ENCODE measurements at places on chromosomes 11 and 22.
A peak's percentile ranks its signal among the peaks of the same experiment; 100 is the strongest.

DNA sequence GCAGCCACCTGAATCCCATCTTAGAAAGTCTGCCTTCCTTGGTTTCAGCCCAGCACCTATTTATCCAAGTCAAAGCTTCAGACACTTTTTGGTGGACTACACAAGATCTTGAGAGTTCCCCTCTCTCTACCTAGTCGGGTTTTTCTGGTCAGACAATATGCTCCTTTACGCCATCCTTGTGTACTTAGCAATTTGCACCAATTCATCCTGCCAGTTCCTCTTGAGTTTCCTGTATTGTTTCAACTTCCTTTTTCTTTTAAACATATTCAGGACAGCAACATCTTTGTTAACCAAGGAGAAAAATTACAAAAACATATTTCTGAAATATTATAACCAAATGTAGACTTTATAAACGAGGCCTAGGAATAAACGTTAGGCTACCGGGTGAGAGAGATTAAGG is 368.2 kb upstream of the CADM1 start:
- no peak for DNase-seq

DNA sequence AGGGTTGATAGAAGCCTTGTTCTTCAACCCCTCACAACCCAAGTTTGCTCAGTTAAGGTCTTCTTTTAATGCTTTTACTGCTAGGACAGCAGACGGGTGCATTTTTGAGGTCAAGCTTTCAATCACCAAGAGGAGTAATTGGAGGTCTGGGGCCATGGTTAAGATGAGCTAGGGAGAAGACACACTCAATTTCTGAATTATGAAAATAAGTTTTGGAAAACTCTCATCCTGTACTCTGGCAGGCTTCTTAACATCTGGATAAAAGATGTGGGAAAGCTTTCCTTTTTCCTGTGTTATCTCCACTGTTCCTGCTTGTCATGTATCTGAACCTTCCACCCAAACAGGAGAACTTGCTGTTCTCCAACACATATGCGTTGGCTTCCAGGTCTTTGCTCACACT is 9.7 kb downstream of the ABTB2 start:
- DNase-seq = no peak

DNA sequence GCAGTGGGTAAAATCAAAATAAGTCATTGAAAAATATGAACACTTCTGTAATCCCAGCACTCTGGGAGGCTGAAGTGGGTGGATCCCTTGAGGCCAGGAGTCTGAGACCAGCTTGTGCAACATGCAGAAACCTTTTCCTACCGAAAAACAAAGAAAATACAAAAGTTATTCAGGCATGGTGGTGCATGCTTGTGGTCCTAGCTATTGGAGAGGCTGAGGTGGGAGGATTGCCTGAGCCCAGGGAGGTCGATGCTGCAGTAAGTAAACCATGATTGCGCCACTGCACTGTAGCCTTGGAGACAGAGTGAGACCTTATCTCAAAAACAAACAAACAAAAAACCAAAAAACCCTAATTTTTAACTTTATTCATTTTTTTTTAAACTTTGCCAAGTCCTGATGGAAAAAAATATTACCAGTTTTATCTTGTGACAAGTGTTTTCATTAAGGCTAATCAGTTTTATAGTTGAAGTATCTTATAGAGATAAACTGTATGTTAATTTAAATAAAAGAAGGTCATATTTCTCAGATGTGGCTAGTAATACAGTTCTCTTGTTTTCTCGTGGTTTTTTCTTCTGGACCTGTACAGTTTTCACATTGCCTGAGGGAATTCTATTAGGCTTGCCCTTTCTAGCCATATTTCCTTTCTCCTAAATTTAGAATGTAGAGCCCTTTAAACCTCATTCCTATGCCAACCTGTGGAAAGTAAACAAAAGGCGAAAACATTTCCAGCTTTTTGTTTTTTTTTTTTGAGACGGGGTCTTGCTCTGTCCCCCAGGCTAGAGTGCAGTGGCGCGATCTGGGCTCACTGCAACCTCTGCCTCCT is 9.4 kb downstream of the HIPK3 start:
- no peak for DNase-seq

DNA sequence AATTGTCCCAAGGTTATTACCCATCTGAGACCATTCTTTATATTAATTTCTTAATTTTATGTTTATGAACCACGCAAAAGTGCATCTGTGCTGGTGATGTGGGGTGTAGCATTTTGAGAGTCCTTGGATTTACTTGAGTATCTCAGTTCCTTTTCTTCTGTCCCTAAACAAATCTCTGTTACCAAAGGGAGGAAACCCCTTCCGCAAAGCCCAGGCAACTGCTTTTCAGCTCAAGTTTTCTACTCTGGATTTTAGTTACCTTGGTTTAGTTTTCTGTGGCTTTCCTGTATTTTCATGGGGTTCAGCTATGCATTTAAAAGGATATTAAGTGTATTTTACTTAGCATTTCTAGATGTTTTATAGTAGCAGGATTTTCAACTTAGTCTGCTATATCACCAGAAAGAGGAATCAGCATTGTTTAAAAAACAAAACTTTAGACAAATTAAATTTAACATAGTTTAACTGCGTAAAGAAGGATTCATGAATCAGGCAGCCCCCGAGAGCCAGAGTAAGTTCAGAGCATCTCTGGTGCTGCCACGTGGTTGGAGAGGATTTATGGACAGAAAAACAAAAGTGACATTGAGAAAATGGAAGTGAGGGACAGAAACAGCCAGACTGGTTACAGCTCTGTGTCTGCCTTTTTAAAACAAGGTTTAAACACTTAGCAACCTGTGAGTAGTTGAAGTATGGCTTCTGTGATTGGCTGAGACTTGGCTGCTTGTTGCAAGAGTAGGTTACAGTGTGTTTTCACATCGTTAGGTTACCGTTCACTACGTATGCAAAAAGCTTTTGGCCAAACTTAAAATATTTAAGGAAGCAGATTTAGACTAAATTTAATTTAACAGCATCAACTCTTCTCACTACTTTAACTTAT is 9.6 kb downstream of the ADM start:
- no peak for DNase-seq

- DNase-seq = no peak
Measured at GRCh38 chr11:35798983-35799382, 136.4 kb downstream of the TRIM44 start.

GRCh38 chr11:96168623-96169022 is 174.4 kb downstream of the MAML2 start:
- no peak for DNase-seq

DNA sequence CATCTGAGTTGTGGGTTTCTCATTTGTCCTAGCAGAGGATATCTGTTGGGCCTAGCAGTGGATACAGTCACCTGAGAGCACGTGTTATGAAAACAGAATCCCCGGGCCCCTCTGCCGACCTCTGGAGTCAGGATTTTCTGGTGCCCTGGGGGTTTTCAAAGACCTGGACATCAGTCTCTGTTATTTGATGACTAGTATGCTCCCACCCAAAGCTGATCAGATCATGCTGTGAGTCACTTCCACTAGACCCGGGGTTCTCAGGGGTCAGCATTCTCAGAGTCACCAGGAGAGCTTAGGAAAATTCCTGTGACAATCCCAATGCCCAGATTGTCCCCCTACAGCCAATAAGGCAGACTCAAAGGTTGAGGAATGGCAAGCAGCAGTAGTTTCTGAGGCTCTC is 38.7 kb downstream of the KCNJ1 start:
- DNase-seq = no peak

DNA sequence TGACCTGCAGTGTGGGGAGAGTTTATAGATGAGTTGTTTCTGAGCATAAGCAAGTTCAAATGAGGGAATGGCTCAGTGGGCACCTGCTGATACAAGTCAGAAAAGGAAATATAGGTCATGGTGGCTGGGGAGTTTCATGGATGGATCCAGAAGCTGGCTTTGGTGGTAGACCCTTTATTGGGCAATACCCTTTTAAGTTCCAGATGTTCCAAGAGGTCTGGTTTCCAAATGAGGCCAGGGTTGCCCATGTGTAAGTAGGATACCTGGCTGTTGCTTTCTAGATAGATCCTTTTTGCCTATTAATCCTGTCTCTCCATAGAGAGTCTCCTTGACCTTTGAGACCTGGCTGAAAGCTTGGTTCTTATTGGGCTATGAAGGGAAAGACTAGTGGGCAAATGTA is 2.2 kb downstream of the STIM1 start:
- DNase-seq = no peak

- DNase-seq = no peak
Measured at GRCh38 chr11:70524096-70524922, 126.0 kb downstream of the CTTN start.

- no peak for DNase-seq
Measured at GRCh38 chr11:134677891-134678551, 266.0 kb upstream of the B3GAT1 start.

DNA sequence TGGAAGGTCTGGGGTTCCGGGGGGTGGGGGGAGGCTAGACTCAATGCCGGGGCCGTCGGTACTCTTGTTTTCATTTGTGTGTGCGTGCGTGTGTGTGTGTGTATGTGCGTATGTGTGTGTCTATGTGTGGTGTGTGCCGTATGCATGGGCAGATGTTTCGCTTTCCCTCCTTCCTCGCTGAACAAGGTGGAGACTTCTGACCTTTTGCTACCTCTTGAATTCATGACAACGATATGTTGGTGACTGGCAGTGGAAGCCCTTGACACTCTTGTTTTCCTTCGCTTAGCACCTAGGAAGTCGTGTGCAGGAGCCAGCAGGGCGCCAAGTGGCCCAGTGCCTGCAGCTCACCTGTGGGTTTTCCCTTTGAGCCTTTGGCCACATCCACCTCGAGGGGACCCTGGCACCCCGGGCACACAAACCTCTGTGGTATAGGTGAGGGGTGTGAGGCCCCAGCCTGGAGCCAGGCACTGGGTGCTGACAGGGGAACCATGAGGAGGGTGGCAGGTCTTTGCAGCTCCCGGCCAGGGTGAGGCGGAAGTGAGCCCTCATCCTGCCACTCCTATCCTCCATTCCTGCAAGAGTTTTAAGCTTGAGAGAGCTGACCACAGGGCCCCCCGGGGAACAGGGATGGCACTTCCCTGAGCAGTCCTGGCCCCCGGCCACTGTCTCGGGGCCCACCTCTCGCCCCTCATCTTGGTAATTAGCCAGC is 19.3 kb upstream of the TMEM191C start:
- DNase-seq = no peak

GRCh38 chr22:28950617-28951411 is 67.4 kb downstream of the ZNRF3 start:
- DNase-seq = peak; percentile 34

DNA sequence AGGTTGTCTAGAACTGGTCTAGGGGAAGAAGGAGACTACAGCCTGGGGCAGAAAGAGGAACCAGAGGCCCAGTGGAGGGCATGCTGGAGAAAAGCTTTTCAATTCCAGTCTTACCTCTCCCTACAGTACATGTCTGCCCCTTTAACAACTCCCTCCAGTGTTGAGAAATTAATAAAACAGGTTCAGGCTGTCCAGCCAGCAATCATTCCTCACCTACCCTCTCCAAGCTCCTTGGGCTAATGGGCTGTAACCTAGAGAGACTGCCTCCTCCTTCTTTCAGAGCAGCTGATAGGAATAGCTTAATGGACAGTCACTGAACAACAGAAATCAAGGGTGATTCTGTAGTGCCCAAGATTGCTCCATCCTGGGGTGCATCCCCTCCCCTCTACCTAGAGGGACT is 8.8 kb downstream of the SLC35F2 start:
- no peak for DNase-seq

DNA sequence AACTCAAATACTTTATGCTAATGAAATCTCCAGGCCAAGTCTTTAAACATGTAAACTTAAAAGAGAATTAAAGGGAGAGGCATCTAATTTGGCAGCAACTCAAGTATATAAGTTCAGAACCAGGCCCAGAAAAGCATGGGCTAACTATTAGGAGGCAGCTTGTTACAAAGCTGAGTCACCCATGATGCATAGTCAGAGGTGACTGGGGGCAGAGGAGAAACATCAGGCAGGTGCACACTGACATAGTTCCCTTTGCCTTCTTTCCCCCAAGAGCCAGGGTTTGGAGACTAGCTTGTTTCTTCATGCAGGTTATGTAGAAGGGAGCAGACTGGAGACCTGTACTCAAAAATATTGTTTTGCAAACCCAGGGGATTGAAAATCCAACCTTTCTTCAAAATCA is 619.0 kb downstream of the SOX6 start:
- DNase-seq = no peak

- DNase-seq = no peak
Measured at GRCh38 chr11:12716816-12717215, 42.6 kb downstream of the TEAD1 start.

- DNase-seq = no peak
Measured at GRCh38 chr22:35915477-35916013, 113.1 kb downstream of the RBFOX2 start.

- DNase-seq = peak; percentile 20
Measured at GRCh38 chr11:80155412-80156017, 714.7 kb upstream of the TENM4 start.

GRCh38 chr11:101127197-101127698 is 2.4 kb downstream of the PGR start:
- DNase-seq = peak; percentile 65

DNA sequence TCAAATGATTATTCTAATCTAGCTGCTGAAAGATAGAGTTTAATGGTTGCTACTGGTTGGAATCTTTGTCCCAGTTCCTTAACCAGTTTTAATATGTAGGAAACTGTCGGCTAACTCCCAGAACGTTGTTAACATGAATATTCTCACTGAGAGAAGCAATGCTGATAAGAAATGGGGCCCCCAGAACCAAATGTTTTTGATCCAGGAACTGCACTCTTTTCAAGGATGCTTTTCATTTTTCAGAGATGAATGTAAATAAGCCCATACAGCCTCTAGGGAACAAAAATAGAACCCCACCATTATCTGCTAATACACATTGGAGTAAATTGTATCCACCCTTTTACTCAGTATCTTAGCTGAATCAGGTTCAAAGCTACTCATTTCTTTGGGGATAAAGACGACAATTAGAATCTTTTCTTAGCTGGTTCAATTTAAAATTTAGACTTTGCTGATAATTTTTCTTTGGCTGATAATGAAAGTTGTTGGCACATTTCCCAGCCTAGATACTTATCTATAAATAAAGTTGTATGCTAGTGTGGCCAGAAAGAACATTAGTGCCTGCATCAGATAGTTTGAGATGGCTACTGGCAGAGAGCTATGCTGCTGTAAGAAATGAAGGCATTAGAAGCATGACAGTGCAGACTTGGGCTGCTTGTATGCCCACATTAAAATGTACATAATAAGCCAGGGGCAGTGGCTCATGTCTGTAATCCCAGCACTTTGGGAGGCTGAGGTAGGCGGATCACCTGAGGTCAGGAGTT is 323.3 kb upstream of the PDGFD start:
- no peak for DNase-seq

DNA sequence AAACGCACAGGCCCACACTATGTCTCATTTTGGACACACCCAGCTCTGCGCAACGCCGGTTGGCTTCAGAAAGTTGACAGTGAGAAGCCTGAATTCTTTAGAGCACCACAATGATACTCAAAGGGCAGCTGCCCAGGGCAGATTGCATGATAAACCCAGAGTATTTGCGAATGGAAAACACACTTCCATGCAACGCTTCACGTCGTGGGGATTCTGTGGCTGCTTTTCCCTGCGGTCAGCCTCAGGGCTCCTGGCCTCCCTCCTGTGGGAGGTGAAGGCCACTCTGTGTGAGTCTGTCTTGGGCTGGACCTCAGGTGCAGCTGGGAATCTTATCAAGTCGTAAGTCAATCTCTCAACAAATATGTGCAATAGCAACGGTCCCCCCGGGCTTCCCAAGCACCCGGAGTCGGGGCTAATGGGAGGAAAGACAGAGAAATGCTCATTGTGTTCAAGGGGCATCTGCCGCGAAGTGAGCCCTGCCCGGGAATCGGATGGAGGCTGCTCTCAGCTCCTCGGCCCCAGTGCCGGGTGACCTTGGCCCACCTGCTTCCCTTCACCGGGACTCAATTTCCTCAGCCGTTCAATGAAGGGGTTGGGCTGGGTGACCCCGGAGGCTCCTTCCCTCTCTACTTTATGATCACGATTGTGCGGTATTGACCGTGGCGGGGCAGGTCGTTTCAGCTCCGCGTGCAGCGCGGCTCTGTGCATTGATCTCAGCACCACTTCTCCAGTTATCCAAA is 623.6 kb downstream of the BRD1 start:
- peak; percentile 17 for DNase-seq
